ENCODE measurements at places on chromosomes 3 and 15.

GRCh38 chr3:143951351-143951971 lies 20.2 kb upstream of the DIPK2A start:
- peak; percentile 40 for DNase-seq

DNA sequence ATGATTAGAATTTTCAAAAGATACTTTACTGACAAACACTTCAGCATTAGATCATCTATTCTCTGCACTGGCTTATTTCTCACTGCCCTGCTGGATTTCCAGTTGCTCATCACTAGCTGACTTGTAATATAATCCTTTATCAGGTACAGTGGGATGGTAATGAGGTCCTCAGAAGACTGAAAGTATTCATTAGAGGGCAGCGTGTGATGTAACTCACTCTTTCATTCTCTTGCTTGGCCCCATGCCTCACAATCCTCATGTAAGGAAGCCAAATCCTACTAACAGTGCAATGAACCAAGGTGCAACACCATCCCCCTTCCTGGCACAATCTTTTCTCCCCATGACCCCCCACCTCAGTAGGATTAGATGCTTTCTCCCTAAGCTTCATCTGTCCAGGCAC lies 289.9 kb downstream of the CTNNB1 start:
- no peak for DNase-seq

DNA sequence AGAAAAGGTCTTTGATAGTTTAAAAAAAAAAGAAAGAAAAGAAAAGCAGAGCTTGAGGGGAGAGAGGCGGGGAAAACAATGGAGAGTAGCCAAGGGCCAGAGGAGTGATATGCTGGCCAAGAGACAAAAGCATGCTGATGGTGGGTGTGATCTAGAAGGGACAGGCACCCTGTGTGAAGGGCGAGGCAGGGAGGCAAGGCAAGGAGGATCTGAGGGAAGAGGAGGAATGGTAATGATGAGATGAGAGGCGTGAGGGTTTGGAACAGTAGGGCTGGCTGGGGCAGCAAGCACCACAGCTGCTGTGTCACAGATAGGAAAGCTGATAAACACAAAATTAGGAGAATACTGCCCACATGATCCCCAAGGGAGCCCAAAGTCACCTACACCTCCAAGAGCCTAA lies 65.5 kb downstream of the LARS2 start:
- no peak for DNase-seq

DNA sequence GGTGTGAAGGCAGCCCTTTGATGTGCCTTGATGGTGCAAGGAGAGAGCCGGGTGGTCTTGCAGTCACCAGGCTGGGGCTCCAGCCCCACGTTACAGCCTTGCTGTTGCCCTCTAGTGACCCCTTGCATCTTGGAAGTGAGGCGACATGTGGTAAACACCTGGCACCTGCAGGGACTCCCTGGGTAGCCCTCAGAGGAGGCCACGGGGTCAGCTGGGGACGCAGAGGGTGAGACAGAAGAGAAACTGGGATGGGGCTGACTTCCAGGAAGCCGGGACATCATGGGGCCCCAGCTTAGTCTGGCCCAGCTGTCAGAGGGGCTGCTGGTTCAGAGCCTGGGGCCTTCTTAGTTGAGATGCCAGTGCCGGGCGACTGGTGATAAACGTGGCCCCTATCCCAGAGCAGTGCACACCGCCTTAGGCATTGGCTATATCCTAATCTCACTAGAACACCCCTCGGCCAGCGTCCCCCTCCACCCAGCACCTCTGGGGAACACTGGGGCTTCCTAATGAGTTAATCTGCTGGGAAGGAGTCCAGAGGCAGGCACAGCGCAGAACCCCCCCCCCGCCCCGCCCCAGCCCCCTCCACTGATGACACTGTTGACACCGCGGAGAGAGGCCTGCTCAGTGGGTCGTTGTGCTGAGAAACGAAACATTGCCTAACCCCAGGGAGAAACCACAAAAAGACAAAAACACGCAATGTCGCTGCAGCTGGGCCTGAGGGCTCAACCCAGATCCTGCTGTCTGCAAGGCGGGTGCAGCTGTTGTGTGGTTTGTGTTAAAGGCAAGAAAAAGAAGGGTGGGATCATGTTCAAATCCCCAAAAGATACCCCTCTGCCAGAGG lies 60.5 kb upstream of the KLF13 start:
- DNase-seq = no peak

DNA sequence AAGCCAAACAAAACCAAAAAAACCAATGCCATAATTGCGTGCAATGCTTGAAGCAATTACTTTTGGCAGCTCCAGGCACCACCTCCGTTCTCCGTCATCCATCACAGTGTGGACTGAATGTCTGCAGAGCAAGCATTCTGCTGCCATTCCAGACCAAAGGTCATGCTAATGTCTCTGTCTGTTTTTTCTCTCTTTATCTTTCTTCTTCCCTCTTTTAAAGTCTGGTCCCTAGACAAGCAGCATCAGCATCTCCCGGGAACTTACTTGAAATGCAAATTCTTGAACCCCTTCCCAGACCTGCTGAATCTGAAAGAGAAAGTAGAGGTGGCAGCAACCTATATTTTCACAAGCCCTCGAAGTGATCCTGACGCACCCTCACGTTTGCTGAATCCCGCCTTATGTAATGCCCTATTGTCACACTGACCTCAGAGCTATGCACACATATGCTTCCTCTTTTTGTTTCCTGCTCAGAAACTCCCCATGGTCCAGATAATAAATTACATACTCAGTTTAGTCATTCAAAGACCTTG lies 297.3 kb upstream of the PROK2 start:
- no peak for DNase-seq

- DNase-seq = no peak
These were observed 18.1 kb upstream of the AGBL1 start for GRCh38 chr15:86061581-86061980.

GRCh38 chr3:147218965-147219364 lies 187.4 kb downstream of the ZIC4 start:
- DNase-seq = no peak

- DNase-seq = peak; percentile 44
These were observed at the start of gene CNTN4 for GRCh38 chr3:2098398-2099027. TSS of gene CNTN4 (plus strand) at chr3:2098866.

GRCh38 chr3:77222701-77223100 lies 182.8 kb downstream of the ROBO2 start:
- DNase-seq = no peak

GRCh38 chr3:13869761-13870343 lies 10.0 kb downstream of the WNT7A start:
- no peak for DNase-seq

GRCh38 chr3:188421836-188422540 lies 268.0 kb downstream of the LPP start:
- DNase-seq = no peak

GRCh38 chr15:92151741-92152140 lies 241.9 kb upstream of the ST8SIA2 start:
- no peak for DNase-seq

DNA sequence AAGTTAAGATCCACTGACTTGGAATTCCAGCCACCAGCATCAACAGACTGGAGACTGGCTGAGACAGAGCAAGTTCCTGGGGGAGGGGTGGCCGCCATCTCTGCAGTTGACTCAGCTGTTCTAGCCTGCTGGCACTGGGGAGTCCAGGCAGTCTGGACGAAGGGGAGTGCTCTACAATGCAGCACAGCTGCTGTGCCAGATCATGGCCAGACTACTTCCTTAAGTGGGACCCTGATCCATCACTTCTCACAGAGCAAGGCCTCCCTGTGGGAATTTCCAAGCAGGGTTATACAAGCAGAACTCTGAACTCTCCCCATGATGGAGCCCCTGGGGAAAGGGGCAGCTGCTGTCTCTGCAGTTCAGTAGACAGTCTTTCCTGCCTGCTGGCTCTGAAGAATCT lies 35.2 kb downstream of the PYGO1 start:
- DNase-seq = no peak

- no peak for DNase-seq
These were observed 46.8 kb upstream of the POMGNT2 start for GRCh38 chr3:43152649-43153048.

DNA sequence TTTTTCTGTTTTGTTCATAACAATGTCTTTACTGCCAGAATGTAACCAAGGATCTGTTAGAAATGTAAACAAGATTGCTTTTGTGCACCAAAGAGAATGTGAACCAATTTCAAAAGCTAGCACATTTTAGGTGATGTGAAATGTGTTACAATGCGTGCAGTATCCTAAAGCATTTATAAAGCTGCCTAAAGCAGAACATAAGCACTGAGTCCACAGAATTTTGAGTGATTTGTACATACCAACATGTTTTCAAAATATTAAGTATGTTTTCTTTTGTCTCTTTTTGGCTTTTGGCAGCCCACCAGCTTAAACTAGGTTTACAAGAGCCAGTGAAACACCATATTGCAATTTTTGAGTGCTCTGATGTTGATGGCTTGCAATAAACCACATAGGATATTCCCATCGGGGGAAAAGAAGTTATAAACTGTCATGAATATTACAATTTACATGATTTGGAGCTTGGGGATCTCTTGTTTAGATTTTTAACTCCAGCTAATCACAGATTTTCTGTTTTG lies 364.0 kb downstream of the ZIC1 start:
- no peak for DNase-seq

DNA sequence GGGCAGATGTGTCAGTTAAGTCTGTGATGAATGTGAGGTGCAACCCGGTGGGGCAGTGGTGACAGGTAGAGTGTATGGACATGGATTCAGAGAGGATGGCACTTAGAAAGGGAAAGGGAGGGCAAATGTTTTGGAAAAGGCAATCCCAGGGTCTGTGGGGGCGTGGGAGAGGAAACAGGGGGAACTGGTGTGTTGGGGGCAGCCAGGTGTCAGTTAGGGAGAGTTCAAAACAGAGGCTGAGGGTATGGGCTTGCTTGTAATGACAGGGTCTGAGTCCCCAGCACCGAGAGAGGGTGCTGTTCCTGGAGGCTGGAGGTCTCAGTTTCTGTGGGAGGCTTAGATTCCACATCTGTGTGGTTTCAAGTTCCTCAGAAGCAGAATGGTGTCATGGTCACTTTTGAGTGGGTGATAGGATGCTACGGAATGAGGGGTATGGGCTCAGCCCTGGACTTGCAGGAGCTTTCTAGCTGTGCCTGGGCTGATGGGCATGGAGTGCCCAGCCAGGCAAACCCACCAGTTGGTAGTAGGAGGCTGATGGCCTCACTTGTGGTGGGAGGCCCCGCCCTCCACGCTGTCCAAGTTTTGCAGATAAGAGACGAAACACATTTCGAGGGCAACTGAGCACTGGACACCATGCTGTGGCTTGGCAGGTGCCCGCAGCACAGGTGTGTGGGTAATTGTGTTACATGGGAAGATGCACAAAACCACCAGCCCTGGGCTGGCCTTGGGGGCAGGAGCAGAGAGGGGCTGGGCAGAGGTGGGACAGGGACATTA lies 209.4 kb downstream of the RPLP1 start:
- DNase-seq = no peak

- no peak for DNase-seq
These were observed 3.4 kb downstream of the GXYLT2 start for GRCh38 chr3:72891053-72891855.

DNA sequence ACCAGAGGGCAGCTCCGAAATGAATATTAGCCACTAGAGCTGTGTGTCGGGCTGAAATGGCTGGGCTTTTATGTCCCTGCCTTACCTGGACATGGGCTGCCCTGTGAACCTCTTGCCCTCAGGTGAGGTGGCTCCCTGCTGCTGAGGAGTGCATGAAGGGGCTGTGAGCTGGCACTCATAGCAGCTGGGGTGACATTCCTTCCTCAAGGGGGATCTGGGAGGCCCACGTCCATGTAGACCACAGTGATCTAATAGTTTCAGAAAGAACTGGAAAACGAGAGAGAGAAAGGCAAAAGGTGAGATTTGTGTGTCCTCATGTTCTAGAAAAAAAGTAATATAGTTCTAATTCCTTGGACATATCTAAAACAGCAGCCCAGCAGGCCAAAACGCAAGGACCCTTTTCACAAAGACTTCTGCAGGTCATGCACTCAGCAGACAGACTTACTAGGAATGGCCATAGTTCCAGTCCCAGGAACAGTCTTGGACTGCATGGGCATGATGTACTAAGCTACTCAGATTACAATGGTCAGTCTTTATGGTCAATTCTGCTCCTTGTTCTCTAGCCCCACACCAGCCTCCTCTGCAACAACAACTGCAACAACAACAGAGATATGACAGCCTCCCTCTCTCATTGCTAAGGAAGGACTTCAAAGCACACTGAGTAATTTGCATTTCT lies 10.8 kb upstream of the SLC24A5 start:
- no peak for DNase-seq

DNA sequence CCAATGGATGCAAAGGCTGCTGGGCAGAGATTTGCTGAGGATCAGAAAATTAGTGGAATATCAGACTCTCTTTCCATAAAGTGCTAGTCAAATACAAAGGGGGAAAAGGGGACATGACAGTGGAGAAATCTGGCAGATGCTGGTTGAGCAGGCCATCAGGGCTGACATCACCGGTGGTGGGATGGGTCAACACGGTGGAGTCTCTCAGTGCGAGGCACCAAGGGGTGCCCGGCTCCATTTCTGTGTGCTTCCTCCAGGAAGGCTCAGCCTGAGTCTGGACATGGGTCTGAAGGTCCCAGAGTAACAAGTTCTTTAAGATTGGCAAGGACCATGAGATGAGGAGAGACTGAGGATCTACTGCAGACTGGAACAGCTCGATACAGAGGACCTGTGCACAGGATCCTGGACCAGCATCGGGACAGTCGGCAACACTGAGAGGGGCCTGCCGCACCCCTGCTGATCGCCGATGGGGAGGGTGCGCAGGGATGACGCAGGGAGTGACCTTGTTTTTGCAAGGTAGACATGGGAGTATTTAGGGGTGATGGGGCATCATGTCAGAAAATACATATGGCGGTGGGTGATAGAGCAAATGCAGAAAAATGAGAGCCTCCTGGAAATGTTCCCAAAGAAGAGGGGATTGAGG lies 92.7 kb downstream of the SEC22A start:
- DNase-seq = no peak

DNA sequence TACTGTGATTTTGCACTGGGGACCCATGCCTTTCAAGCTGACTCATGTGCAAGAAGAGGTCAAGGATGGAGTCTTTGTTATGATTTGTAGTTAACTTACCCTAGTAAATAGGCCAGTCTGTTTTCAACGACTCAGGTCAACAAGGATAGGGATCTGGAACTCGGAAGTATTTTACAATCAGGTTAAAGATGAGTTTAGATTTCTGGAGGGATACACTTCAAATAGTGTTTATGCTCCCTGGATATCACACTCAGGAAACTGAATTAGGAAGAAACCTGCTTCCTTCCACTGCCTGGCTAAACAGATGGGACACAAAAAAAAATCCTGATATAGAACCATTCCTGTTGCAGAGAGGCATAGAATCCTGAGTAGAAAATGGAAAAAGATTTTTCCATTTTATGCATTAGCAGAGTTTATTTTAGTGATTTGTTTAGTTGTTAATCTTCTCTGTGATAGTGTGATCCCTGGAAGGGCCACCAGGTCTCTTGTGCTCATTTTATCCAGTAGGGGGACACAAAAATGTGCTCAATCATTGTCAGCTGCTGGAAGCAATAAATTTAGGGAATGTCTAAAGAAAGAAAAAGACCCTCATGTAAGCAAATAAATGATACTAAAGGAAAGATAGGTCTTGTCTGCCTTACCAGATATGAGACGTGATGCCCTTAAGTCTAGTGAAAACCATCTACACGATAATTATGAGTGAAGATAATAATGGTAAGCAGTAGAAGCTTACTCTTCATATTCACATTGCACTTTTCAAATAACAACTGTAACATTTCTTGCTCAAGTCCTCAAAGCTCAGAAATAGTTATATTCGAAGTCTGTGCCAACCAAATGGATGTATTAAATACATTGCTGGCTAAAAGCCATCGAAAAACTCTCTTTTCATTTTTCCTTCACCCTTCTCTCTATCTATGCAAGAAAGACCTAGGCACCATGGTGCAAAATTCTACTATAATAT lies 452.1 kb upstream of the KCNMB2 start:
- peak; percentile 75 for DNase-seq
